ENCODE measurements at places on chromosomes 6 and 20. TPM values are rescaled to one million over a fixed set of nuclear protein-coding genes. Genes with fewer than 3 reads are reported as not detected.

- no peak for DNase-seq
Measured at GRCh38 chr6:150282806-150283205, 86.0 kb upstream of the IYD start.

GRCh38 chr20:20566516-20566915, 145.9 kb downstream of the RALGAPA2 start:
- DNase-seq, result no peak

The BMP7 gene
- total RNA-seq, result 43.9 TPM

DNA sequence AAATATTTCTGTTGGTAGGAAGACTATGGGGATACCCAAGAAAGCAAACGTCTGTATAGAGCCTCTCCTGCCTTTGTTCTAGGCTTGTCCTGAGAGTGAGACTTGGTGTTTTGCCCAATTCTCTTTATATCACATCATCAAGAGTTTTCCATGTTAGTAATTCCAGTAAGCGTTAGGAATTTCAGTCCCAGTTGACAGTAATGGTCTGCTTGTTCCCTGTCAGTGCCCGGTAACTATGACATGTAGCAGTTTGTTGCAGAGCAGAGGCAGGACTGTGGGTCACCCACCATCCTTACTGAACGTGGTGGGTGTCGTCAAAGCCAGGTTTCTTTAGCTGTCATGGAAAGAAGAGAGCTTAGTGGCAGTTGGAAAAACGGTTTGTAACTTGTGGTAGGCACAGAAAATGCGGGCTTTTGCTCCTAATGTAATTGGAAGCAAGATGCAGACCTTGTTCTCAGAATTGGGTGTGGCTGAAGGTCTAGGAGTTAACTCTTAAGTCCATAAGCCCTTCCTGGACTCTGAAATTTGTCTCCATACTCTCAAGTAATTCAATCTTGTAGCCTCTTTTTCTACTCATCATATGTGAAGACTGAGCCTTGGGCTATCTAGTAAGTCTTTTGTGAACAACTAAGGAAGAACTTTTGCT, 188.8 kb downstream of the TMEM242 start:
- no peak for DNase-seq

The C6orf141 gene
- 8.7 TPM for total RNA-seq

- DNase-seq, result no peak
Measured at GRCh38 chr6:138218449-138218848, at the start of gene PBOV1. TSS of gene PBOV1 (minus strand) at chr6:138218491. CDS start at chr6:138218395, 96 bp downstream.

DNA sequence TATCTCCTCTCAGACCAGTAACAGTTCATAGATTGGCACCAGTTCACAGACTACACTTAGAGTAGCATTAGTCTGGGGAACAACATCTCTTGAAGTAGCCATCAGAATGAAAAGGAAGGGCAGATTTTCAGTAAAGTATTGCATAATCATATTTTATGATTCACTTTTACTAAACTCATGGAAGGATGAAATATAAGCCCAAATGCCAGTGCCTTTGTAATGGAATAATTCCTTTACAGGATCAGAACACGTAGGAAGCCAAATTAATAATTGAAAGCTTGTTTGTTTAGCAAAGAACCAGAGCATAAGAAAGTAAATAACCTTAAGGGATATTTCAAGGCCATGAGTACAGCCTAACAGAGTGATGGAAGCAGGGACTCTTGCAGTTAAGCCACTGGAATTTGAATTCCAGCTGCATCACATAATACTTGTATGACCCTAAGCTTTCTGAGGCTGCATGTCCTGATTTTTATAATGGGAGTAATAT, 11.4 kb upstream of the LOC128125822 start:
- DNase-seq, result no peak

- DNase-seq, result no peak
Measured at GRCh38 chr6:151098166-151098565, 141.6 kb upstream of the AKAP12 start.

GRCh38 chr6:30914854-30915590, 984 bp downstream of the VARS2 start:
- no peak for DNase-seq

The ABHD12 gene
- total RNA-seq, result 37.2 TPM

The NT5E gene
- 0.94 TPM for total RNA-seq

- no peak for DNase-seq
Measured at GRCh38 chr6:24689964-24690363, 23.1 kb downstream of the ACOT13 start.

DNA sequence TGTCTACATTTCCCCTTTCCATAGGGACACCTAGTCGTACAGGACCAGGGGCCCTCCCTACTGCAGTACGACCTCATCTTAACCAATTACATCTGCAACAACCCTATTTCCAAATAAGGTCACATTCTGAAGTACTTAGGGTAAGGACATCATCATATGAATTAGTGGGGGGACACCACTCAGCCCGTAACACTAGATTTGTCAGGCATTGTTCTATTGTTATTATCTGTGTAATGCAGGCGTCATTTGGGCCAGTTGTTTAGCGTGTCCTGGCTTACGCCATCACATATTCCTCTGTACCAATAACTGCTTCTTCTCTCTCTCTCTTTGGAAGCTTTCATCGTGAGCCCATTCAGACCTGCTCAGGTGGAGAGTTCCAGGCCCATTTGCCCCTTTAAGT, 89.3 kb downstream of the CAP2 start:
- no peak for DNase-seq

DNA sequence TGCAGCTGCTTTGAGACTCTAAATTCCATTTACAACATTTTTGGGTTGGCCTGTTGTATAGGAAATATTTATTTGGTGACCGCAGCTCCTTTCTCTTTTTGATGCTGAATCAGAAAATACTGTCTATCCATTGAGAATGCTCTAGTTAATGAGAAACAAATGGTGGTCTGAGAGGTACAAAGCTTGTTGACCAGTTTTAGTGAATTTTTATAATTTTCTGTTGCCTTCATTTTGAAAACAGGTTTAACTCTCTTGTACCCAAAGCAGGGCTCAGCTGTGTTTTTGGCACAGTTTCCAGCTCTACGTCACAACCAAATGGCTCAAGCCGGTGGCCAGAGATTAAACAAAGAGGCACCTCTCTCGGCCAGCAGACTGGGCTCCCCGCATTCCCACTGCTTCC, 113.2 kb downstream of the FNDC1 start:
- DNase-seq, result no peak

The ME1 gene
- total RNA-seq, result 3.9 TPM

GRCh38 chr20:35660122-35660937, 4.4 kb downstream of the CPNE1 start:
- DNase-seq, result no peak

The VNN1 gene
- not detected for total RNA-seq

- DNase-seq, result no peak
Measured at GRCh38 chr6:152423216-152424103, 213.7 kb downstream of the SYNE1 start.

DNA sequence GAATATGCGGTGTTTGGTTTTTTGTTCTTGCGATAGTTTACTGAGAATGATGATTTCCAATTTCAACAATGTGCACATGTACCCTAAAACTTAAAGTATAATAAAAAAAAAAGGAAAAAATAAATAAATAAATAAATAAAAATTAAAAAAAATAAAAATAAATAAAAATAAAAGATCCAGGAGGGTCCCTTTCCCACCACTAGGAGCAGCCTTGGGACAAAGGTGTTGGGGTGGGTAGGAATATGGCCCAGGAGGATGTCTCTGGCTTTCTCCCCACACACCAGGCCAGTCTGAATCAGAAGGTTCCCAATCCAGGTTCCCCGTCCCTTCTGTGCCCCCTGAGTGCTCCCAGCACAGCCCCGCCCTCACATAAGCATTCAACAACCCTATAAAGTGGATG, 9.5 kb downstream of the LRFN2 start:
- peak; percentile 51 for DNase-seq

GRCh38 chr6:19811397-19812079, 25.6 kb upstream of the ID4 start:
- no peak for DNase-seq

GRCh38 chr6:169079650-169080049, 174.0 kb downstream of the THBS2 start:
- DNase-seq, result no peak

GRCh38 chr6:163490826-163491577, 76.5 kb downstream of the QKI start:
- DNase-seq, result no peak

DNA sequence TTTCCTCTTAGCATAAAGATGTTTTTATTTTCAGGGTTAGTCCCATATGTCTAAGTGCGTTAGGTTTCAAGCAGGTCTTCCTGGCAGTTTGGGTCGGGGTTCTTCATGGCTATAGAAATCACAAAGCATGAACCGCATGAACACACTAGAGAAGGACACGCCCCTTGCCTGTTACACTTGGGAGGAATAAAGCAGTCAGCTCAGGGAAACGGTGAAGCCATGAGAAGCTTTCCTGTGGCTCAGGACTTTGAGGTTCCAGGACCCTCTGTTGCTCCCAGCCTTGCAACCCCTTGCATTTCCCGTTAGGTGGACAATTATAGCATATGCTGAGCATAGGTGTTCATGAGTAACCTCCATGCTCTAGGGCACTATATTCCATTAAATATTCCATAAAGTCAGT, 96.7 kb downstream of the SYCP2 start:
- peak; percentile 8 for DNase-seq

DNA sequence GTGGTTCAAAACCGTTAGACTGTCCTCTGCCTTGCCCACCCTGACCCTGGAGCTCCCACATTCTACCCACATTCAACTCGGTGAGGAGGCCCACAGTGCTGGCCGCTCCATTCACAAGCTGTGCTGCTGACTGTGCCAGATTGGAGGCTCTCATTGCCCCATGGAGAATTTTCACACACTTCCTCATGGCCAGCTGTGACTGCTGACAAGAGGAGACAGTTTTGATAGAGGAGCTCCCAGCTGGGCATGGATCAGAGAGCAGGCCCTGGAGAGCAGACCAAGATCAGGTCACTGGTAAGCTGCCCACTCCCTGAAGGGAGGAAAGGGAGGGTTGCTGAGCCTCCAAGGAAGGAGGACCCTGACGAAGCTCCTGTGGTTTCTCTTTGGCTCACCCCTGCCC, 246.1 kb upstream of the RIN2 start:
- DNase-seq, result no peak

The JAG1 gene
- total RNA-seq, result 21.9 TPM

- no peak for DNase-seq
Measured at GRCh38 chr20:3296261-3297078, 57.5 kb upstream of the SLC4A11 start.

DNA sequence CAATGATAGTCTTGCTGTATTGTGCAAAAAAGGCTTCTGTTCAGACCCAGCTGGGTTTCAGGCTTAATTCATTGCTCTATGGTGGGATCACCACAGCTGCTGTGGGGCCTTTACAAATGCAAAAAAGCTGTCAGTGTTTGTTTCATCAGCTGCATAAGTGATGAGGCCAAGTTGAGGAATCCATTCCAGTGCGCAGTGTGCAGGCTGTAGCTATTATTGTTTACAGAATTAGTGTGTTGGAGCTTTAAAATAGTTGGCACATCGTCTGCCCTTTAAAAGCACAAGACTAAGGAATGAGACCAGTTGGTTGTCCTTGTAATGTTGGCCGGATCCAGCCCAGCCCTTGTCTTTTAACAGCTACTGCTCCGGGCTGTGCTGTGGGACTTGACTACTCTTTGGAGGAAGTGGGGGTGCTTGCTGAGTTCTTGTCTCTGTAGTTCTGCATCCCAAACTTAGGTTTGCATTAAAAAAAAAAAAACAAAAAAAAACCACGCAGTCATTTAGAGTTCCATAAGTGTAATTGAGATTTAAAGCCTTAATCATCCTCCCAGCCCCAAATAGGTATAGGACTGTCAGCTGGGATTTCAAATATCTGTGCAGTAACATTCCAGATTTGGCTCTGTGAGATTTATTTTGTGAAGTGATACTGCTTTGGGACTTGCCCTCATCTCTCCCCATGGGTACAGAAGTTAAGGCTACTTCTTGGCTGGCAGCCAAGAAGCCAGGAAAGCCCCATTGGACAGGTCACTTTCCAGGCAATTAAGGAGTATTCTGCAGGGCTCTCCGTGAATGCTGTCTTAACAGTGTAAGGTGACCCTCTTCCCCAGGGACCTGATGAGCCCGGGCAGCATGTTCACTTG, 19.3 kb downstream of the JARID2 start:
- DNase-seq, result no peak

DNA sequence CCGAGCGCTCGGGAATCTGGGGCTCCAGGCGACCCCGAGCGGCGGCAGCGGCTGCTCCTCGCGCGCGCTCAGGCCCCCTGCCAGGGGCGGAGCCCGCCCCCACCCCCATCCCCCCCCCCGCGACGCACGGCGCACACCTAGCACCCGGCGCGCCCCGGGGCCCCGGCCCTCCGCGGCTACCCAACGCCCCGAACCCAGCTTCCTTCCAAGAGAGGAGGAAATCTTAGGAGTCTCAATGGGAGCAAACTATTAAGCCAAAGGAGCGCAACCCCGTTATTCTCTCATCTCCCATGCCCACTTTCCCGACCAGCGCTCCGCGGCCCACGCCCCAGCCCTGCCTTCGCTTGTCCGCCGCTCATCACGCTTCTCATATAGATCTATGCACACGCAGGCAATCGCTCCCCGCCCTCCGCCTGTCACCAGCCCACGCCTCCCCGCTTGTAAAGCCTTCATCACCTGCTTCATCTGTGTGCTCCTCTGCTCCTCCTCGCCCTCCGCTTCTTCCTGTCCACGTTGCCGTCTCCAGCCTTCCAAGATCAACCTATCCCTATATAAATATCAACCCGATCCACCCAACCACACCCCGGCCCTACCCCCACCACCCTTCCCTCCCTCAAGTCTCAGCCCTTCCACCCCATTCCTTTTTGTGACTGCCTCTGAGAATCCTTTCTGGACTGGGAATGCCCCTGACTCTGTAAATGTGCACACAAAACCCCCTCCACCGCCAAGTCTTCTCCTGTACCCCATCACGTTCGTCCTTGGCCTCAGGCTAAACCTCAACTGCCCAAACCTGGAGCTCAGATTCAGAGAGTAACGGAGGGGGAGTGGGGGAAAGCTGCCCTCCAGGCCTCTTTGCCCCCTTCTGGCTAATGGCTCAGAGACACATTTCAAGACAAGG, at the start of gene DLK2:
Gene DLK2 (minus strand): TSS at position 18 of the 898 bp plus-strand sequence. CDS start 723 bp downstream, outside the sequence.
- DNase-seq, result peak; percentile 89

GRCh38 chr6:17022604-17023003, 79.2 kb upstream of the STMND1 start:
- DNase-seq, result no peak

DNA sequence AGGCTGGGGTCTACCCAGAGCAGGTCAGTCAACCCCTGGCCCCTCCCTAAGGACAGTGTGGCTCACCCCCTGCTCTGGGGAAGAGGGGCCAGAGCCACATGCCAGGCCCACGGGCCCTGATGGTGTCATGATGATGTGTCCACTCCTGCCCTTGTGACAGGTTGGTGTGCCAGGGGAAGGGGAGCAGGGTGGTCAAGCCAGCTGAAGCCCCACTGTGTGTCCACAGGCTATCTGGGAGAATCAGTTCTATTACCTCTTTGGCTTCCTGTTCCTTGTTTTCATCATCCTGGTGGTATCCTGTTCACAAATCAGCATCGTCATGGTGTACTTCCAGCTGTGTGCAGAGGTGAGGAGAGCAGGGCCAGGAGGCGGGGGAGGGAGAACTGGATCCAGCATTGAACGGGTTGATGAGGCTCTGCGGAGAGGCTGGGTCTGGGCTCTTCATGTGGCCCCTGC, 47.7 kb downstream of the PLAGL2 start:
- DNase-seq, result peak; percentile 33

DNA sequence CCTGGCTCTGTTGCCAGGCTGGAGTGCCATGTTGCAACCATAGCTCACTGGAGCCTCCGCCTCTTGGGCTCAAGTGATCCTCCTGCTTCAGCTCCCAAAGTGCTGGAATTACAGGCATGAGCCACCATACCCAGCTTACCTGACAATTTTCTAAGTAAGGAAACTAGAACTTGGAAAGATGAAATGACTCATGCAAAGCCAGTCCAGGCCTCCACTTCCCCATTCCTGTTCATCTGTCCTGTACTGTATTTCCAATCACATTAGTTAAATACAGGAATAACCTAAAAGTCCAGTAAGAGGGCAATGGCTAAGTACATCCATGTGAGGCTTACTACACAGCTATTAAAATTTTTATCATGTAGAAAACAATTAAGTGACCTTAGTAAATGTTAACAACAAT, 8.3 kb upstream of the ADGB start:
- no peak for DNase-seq

The ZSCAN23 gene
- 6.5 TPM for total RNA-seq

Measured in H7 (cell line).